ENCODE measurements at places on chromosomes 4 and X. TPM values are rescaled to one million over a fixed set of nuclear protein-coding genes. Genes with fewer than 3 reads are reported as not detected.
A peak's percentile ranks its signal among the peaks of the same experiment; 100 is the strongest.

TMSB15C gene
- 0.17 TPM for total RNA-seq

HHIP gene
- not detected for total RNA-seq

XKRX gene
- not detected for total RNA-seq

RPL39 gene
- total RNA-seq: 1,150 TPM

CLGN gene
- 0.67 TPM for total RNA-seq

GSX2 gene
- not detected for total RNA-seq

MGARP gene
- total RNA-seq: 1.0 TPM

PPBP gene
- total RNA-seq: not detected

SHISA3 gene
- 0.36 TPM for total RNA-seq

RADX gene
- 2.8 TPM for total RNA-seq

GABRB1 gene
- not detected for total RNA-seq

POF1B gene
- total RNA-seq: not detected

ESX1 gene
- not detected for total RNA-seq

DNA sequence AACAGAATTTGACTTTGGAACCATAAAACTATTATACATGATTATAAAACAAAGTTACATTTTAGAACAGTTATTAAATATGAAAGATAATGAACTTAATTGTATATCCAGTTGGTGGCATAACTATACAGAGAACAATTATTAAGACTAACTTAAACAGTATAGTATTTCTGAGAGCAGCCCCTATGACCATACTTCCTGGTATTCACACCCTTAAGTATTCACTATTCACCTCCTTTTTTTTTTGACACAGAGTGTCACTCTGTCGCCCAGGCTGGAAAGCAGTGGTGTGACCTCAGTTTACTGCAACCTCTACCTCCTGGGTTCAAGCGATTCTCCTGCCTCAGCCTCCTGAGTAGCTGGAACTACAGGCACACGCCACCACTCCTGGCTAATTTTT lies 74.5 kb downstream of the FRYL start:
- H3K4me1 ChIP-seq: no peaks in the 10 kb centered on the region
- no peak for DNase-seq
- H3K27ac ChIP-seq: no peak overlapping the region
- H3K27me3 ChIP-seq: no peaks in the 10 kb centered on the region

- no peak for DNase-seq
- no peak overlapping the region for H3K4me3 ChIP-seq
Measured at GRCh38 chr4:183328832-183329231, 6.6 kb upstream of the CLDN24 start.

DNA sequence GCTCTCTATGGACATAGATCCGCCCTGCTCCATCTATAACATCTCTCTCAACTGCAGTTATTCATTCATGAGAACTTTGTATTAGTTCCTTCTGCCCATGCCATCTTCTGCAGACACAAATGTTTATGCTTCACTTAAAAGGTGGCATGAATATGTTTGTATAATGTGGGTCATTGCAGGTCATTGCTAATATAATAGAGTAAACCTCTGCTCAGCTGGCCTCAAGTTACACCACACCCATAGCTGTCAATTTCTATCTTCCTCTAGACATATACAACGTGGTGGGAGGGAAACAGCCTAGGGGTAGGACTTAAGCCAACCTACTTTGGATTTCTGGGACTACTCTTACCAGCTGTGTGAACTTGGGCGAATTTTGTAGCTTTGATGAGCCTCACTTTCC lies 129.8 kb downstream of the ATXN3L start:
- DNase-seq: no peak
- no peak overlapping the region for H3K4me3 ChIP-seq
- H3K27ac ChIP-seq: no peak overlapping the region
- no peaks in the 10 kb centered on the region for H3K27me3 ChIP-seq

- no peaks in the 10 kb centered on the region for H3K36me3 ChIP-seq
- no peak for DNase-seq
- H3K4me3 ChIP-seq: no peak overlapping the region
- no peaks in the 10 kb centered on the region for H3K27me3 ChIP-seq
- H3K4me1 ChIP-seq: no peaks in the 10 kb centered on the region
Measured at GRCh38 chrX:118502161-118502789, 6.7 kb downstream of the DOCK11 start.

DNA sequence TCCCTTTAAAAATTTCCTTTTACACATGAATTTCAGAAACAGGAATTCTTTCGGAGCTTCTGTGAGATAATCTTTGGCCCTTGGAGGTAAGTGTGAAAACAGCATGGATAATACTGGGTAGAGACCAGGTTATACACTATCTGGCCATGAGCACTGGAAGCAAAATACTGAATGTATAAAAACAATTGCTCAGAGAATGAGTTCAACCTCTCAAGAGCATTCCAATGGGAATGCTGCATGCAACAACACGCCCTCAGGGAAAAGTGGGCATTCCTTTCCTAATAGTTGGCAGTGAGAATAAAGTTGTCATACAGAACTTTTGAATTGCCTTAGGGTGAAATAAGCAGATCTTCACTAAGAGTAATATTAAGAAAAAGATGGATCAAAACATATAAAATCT lies 574.8 kb upstream of the DIPK2B start:
- H3K27me3 ChIP-seq: no peaks in the 10 kb centered on the region
- no peak overlapping the region for H3K27ac ChIP-seq
- no peak overlapping the region for H3K4me3 ChIP-seq
- no peaks in the 10 kb centered on the region for H3K4me1 ChIP-seq

GRCh38 chrX:17077361-17077760 lies 130.9 kb downstream of the REPS2 start:
- H3K36me3 ChIP-seq: no peaks in the 10 kb centered on the region
- H3K4me1 ChIP-seq: no peaks in the 10 kb centered on the region
- H3K4me3 ChIP-seq: no peak overlapping the region
- no peak for DNase-seq
- peaks cover 11% of the 10 kb centered on the region for H3K27me3 ChIP-seq

GRCh38 chr4:83546786-83547185 lies 10.9 kb downstream of the GPAT3 start:
- H3K4me1 ChIP-seq: peaks cover 54% of the 10 kb centered on the region
- no peaks in the 10 kb centered on the region for H3K36me3 ChIP-seq
- peak overlapping the region; percentile 96 for H3K27ac ChIP-seq

GRCh38 chr4:8050555-8051206 lies 107.9 kb downstream of the ABLIM2 start:
- no peaks in the 10 kb centered on the region for H3K27me3 ChIP-seq
- H3K4me3 ChIP-seq: no peak overlapping the region
- H3K27ac ChIP-seq: peak overlapping the region; percentile 79
- peak; percentile 81 for DNase-seq

DNA sequence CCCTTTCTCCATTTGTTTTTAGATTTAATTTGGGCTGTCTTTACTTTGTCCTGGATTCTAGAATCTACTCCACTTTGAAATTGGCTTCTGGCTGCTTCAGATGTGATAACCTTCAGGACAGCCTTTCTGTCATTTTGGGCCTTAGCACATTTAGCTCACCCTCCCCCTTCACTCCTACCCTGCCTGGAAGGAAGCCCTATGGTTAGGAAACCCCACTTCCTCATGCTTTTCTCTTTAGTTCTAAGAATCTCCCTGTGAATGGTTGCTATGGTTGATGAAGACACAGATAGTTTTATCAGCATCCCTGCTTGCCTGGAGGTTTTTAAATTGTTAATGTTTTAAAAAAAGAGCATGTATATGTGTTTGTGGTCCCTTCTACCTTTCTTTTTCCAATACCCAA lies 100.7 kb upstream of the PTPN13 start:
- H3K27me3 ChIP-seq: no peaks in the 10 kb centered on the region
- H3K4me1 ChIP-seq: peaks cover 18% of the 10 kb centered on the region
- H3K27ac ChIP-seq: no peak overlapping the region
- no peak for DNase-seq
- no peak overlapping the region for H3K4me3 ChIP-seq
- no peaks in the 10 kb centered on the region for H3K36me3 ChIP-seq

DNA sequence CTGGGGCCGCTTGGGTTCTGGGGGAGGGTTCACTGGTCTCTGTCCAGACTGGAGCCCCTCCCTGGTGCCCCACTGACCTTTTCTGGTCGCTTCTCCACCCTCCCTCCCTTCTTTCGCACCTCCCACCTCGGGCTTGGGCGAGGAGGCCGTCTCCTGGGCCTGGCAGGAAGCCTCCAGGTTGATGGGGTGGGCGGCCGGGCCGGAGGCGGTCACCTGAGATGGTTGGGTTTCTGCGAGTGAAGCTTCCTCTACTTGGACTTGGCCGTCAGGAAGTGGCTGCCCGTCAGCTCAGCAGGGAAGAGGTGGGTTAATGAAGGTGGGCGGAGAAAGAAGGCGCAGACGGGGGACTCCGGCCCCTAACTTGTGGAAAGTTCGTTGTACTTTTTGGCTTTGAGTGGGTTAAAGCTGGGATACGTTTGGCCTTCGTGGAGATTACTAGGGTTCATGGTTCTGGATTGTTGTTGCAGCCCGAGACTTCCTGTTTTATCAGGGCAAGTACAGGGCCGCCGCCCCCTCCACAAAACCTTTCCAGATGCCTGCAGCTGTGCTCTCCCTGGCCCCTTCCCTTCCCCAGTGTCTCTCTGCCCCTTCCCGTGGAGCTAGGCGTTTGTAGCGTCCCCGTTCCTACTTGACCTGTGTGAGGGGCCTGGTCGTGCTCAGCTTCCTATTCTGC lies 1.2 kb downstream of the AKAP17A start:
- H3K36me3 ChIP-seq: no peaks in the 10 kb centered on the region
- no peaks in the 10 kb centered on the region for H3K27me3 ChIP-seq
- peak overlapping the region; percentile 88 for H3K27ac ChIP-seq
- no peak for DNase-seq
- H3K4me1 ChIP-seq: peaks cover 12% of the 10 kb centered on the region

DNA sequence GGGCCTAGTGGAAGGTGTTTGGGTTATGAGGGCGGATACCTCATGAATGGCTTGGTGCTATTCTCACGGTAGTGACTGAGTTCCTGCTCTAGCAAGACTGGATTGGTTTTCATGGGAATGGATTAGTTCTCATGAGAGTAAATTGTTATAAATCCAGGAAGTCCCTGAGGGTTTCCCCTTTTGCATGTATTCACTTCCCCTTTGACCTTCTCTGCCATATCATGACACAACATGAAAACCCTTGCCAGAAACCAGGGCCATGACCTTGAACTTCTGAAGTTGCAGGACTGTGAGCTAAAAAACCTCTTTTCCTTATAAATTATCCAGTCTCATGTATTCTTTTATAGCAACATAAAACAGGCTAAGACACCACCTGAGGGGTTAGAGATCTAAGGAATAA lies 529.7 kb upstream of the RPS6KA3 start:
- H3K36me3 ChIP-seq: no peaks in the 10 kb centered on the region
- H3K4me1 ChIP-seq: no peaks in the 10 kb centered on the region
- no peaks in the 10 kb centered on the region for H3K27me3 ChIP-seq
- H3K4me3 ChIP-seq: no peak overlapping the region
- DNase-seq: no peak

- H3K36me3 ChIP-seq: no peaks in the 10 kb centered on the region
- DNase-seq: no peak
- H3K4me1 ChIP-seq: no peaks in the 10 kb centered on the region
Measured at GRCh38 chr4:186201535-186202230, 10.3 kb downstream of the CYP4V2 start.

DNA sequence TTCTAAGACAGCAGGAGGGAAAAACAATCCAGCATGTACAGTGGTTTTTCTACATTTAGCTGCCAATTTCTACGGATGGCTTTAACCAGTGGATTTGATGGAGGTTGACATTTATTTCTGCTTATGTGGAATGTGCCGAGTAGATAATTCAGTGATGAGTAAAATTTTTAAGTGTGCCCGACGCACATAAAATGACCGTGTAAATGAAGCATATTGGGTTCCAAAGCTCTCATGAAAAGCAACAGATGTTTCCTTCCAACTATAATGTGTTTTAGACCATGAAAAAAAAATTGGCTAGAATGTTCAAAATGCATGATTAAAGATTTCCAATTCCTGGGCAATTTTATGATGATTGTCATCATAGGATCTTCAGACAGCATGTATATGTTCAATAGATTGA lies 14.1 kb downstream of the INPP4B start:
- H3K36me3 ChIP-seq: no peaks in the 10 kb centered on the region
- no peak overlapping the region for H3K27ac ChIP-seq
- DNase-seq: no peak
- H3K4me1 ChIP-seq: no peaks in the 10 kb centered on the region

DNA sequence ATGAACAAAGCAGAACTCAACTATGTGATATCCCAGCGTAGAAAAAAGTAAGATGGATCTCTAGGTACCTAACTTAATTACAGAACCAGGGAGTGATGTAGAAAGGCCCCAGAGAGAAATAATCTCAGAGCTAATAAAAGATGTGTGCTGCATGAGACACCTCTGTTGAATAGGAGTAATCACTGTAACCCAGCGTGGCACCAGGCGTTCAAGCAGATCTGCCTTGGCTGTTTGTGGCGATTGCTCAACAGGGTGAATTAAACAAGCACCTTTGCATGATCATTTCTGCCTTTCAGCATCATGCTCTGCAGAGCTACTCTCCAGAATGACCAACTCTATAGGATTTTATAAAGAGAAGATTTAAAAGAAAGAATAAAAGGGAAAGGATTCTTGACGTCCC lies 81.7 kb upstream of the KCNIP4 start:
- no peaks in the 10 kb centered on the region for H3K4me1 ChIP-seq
- H3K36me3 ChIP-seq: no peaks in the 10 kb centered on the region
- no peaks in the 10 kb centered on the region for H3K27me3 ChIP-seq
- DNase-seq: no peak

DNA sequence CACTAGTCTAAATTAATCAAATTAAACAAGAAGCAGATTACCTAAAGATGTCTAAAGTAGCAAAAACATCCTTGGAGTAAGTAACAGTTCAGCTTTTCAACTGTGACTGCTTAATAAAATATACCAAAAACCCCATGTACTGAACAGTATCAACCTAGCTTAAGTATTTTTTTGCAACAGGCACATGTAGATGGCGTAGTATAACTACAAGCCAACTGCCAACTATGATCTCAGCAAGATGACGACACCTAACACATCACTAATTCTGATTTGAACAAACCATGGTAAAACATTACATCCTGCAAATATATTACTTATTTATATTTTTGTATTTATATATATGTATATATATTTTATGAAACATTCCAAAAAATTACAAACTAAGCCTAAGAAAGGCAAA lies 24.5 kb downstream of the DHX15 start:
- no peak for DNase-seq
- peaks cover 58% of the 10 kb centered on the region for H3K4me1 ChIP-seq
- H3K4me3 ChIP-seq: no peak overlapping the region
- H3K27me3 ChIP-seq: no peaks in the 10 kb centered on the region
- H3K36me3 ChIP-seq: peaks cover 17% of the 10 kb centered on the region

GRCh38 chrX:77949840-77950239 lies 19.6 kb downstream of the PGAM4 start:
- H3K27ac ChIP-seq: no peak overlapping the region
- no peaks in the 10 kb centered on the region for H3K27me3 ChIP-seq
- DNase-seq: no peak
- H3K4me3 ChIP-seq: no peak overlapping the region
- no peaks in the 10 kb centered on the region for H3K36me3 ChIP-seq
- no peaks in the 10 kb centered on the region for H3K4me1 ChIP-seq

DNA sequence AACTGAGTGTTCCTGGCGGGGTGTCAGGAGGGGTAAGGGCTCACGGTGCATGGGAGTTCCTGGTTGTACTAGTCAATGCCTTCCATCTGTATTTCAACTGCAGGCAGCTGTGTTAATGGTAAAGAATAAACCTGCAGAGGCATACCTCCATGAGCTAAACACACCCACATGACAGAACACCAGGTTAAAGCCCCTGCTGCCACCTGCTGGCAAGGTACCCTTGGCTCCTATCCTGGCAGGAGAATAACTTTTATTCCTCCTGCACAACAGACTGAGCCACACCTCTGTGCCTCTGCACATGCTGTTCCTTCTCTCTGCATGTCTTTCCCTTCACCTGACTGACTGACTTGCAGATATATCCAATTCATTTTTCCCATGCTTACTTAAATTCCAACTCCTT lies 11.1 kb downstream of the ITIH6 start:
- no peak overlapping the region for H3K27ac ChIP-seq
- no peaks in the 10 kb centered on the region for H3K27me3 ChIP-seq
- no peak overlapping the region for H3K4me3 ChIP-seq
- no peaks in the 10 kb centered on the region for H3K36me3 ChIP-seq

GRCh38 chr4:126890994-126891393 lies 741.8 kb upstream of the INTU start:
- H3K4me1 ChIP-seq: no peaks in the 10 kb centered on the region
- no peaks in the 10 kb centered on the region for H3K27me3 ChIP-seq
